ENCODE measurements at places on chromosomes 5 and 9.

DNA sequence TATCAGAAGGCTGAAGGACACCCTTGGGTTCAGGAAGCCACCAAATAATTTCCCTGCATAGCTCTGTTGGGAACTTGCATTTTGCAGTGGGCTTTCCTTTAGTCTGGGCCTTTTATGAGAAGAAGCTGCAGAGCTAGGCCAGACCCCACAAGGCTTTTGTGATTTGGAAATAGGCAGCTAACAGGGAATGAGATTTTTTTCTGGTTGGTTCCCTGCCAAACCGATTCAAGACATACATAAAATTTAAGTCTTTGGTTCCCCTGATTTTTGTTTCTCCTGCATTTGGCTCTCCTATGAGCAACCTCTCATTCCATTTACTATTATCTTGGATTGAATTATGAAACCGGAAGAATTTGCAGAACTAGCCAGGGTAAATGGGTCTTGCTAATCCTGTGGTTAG lies 81.5 kb upstream of the PTCH1 start:
- no peak for DNase-seq

GRCh38 chr5:109329333-109330237 lies 80.2 kb downstream of the PJA2 start:
- DNase-seq, result no peak

GRCh38 chr5:9231842-9232241 lies 314.0 kb downstream of the SEMA5A start:
- no peak for DNase-seq

GRCh38 chr9:130794923-130795495 lies 40.0 kb upstream of the ABL1 start:
- no peak for DNase-seq

- no peak for DNase-seq
Observed at GRCh38 chr5:145237843-145238242, 597.3 kb downstream of the PRELID2 start.

DNA sequence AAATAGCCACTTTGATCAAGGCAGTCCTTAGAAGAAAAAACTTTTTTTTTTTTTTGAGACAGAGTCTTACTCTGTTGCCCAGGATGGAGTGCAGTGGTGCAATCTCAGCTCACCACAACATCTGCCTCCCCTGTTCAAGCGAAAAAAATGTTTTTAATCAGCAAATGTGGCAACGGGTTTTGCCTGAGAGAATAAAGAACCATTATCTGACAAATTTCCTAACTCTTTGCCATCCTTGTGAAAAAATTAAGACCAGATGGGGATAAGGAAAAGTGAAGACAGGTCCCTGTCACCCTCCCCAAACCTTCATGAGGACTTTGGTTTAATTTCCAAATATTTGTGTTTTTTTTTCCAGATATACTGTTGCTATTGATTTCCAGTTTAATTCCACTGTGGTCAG lies 107.3 kb upstream of the SPOCK1 start:
- no peak for DNase-seq

GRCh38 chr9:19229595-19230354 lies 718 bp upstream of the DENND4C start:
- DNase-seq, result no peak

DNA sequence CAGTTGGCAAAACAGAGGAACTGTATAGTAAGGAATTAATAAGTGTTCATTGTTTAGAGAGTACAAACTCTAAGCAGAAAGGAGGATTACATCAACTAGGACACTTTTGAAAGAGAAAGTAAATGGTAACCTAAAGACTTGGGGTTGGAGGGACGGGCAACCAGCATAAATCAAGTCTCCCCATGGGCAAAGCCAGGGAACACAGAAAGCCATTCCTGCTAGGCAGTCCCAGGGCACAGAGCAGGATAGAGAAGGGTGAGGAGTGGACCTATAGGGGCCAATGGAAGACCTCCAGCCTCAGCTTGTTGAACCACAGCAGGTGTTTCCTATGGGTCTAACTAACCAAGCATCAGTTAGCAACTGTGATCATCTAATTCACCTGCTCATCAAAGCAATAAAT lies 9.2 kb upstream of the ERAP1 start:
- DNase-seq, result no peak

GRCh38 chr5:98109561-98110006 lies 663.9 kb upstream of the RGMB start:
- no peak for DNase-seq

DNA sequence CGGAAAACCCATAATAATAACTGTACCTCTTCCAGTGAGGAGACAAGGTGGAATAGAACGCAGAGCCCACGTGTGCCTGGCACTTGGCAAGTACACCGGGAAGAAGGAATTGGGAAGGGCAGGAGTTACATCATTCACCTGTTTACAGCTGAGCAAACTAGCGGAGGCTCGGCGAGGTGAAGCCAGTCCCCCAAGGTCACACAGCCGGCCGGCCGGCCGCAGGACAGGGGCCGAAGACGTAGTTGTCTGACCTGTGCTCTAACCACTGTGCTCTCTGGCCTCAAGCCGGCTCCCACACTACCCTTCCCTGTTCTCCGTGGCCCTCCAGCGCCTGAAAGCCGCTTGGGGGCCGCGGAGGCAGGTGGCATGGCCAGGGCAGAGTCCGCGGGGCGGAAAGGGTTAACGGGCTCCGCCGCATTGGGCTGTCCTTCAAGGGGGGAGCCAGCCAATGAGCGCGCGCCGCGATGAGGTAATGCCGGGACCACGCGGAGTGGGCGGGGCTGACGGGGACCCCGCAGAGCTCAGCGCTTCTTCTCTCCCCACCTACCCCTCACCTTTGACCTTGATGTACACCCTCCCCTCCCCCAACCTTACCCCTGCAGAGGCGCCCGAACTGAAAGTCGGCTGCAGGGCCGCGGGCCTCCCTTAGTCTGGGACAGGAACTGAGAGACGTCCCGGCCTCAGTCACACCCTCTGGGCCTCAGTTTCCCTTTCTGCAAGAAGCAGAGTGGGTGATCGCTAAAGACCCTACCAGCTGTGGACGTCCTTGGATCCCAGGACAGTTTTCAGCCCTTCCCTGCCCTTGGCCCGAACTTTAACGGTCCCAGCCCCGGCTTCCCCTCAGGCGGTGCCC lies 125.1 kb downstream of the C9orf50 start:
- peak; percentile 94 for DNase-seq

GRCh38 chr5:103503066-103503465 lies 59.5 kb downstream of the NUDT12 start:
- no peak for DNase-seq

DNA sequence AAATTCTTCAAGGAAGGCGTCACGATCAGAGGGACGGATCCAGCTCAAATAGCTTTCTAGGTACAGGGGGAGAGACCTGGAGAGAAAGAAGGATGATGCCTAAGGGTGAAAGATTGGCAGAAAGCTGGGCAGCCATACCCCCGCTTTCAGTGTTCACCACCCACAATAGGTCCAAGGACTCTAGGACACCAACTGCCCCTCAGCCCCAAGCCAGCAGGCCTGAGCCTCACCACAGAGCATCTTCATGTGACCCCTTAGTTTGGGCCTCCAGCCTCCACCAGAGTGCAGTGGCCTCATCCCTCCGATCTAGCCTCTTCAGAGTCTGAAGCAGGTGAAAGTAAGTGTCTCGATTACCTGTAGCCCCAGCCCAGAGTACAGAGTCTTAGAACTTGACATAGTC lies 1.7 kb upstream of the VCP start:
- DNase-seq, result no peak

Data from left forelimb (tissue), 1 donor.